ENCODE measurements at places on chromosomes 16 and 17.
A peak's percentile ranks its signal among the peaks of the same experiment; 100 is the strongest.

GRCh38 chr17:81511804-81512561 lies 616 bp downstream of the ACTG1 start:
- DNase-seq: no peak

DNA sequence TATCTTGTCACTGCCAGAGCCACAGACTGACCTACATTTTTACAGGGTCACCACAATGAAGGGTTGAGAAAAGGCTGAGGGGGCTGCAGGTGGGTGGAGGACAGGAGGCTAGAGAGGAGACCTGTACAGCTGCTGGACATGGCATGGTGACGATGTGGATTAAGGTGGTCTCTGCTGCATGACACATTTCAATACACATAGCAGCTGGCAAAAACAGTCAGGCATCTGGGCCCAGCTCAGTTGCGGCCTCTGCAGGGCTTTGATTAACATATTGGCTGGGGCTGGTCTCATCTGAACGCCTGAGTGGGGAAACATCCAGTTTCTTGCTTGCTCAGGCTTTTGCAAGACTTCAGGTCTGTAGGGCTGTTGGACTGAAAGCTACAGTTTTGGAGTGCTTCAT lies 265.4 kb upstream of the FOXF1 start:
- DNase-seq: no peak

DNA sequence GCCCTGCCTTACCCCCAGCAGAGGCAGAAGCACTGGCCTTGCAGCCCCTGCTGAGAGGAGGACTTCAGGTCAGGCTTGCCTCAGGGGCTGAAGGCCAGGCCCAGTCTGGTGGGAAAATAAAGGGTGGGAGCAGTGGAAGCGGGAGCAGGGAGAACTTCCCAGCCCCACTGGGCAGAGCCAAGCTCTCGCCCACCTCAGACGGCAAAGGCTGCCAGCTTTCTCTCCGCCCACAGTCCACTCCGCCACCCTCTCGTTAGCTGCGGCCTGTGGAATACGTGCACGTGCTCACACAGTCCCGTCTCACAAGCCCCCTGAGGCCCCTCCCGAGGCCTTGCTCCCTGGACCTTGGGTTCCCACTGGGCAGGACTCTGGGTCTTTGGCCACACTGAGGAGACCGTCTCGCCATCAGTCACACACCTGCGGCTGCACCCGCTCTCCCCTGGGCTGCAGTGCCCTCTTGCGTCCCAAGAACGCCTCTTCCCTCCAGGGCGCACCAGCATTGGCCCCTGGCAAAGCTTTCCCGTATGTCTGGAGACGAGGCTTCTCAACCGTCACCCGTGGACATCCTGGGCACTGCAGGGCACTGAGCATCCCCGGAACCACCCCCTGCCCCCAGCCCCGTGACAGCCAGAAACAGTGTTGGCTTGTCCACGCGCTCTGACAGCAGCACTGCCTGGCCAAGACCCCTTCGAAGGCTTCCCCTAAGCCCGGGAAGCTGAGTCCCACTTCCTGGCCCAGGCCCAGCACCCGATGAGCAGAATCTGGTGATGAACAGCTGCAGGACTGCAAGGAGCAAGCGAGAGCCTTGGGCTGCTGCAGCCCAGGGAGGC lies 8.3 kb downstream of the MRPL28 start:
- peak; percentile 39 for DNase-seq

GRCh38 chr16:24683847-24684493 lies 45.5 kb upstream of the TNRC6A start:
- DNase-seq: no peak

GRCh38 chr16:85484347-85485300 lies 128.5 kb upstream of the GSE1 start:
- no peak for DNase-seq

- DNase-seq: no peak
Measured at GRCh38 chr16:50599494-50599893, 51.3 kb downstream of the NKD1 start.

DNA sequence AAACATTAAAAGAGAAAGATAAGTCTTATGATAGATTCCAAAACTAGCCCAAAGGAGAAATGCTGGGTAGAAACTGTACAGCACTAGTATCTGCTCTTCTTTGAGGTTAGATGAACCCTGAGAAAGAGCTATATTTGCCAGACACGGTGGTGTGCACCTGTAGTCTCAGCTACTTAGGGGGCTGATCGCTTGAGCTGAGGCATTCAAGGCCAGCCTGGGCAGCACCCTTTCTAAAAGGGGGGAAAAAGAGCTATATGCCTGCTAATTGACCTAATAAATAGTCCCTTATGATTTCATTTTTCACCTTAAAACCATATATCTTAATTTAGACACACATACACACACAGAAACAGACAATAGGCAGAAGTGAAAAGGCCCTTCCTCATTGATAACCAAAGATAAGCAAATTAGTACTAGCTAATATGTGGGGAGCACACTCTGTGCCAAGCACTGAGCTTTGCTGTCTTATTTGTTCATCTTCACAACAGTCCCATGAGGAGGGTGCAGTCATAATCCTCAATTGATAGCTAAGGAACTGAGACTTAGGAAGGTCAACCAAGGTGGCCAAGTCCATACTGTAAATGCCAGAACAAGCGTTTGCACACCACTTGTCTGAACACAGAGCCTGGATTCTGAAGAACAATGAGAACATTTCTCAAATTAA lies 56.6 kb upstream of the NLK start:
- DNase-seq: no peak

DNA sequence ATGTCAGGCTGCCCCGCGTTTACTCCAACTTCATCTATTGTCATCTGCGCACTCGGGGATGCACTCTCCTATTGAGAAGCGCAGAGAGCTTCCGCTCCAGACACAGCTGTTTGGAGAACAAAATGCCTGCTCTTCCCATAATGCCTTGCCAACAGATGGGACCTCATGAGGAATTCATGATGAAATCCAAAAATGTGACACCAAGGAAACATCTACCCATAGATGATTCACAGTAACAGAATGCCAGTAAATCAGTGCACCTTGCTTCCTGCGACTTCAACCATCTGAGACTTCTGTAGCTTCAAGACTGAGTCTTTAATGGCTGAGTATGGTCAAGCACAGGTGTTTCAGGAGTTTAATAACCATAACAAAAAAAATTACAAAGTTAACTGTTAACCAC lies 1144.9 kb upstream of the GOT2 start:
- peak; percentile 41 for DNase-seq

DNA sequence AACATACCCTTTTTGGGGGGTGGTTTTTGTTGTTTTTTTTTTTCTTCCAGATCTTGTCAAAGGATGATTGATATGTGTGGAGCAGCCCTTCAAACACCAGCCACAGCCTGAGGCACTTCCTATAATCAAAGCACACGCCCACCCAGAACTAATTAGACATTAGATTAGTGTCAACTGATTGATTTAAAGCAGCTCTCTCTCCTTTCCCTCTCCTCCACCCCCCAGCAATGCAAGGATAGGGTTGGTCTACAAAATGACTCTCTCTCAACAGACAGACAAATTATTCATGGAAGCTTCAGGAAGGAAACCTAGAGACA lies 250.3 kb upstream of the SOX9 start:
- DNase-seq: no peak

GRCh38 chr17:4967539-4968485 lies at the start of gene SPAG7:
TSS of gene SPAG7 (minus strand) at chr17:4967817. CDS start at chr17:4967804, 13 bp downstream.
- peak; percentile 94 for DNase-seq

- no peak for DNase-seq
Measured at GRCh38 chr16:50718061-50718760, 23.7 kb upstream of the CYLD start.

DNA sequence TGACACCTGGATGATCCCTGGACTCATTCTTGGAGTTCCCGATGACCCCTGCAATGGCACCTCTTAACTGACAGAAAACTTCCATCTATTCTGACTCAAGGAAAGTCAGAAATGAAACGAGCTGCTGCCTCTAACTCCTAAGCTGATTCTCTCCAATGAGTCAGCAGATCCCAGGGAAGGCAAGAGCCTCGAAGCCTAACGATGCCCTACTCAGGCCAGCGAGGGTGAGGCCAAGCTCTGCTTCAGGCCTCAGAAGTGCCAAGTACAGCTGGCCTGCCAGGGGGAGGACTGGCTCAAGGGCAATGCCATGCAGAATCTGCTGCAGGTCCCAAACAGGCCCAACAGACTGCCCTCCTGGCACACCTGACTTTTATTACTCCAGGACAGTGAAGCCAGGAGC lies 36.3 kb downstream of the PLXDC1 start:
- peak; percentile 20 for DNase-seq

- DNase-seq: no peak
Measured at GRCh38 chr16:81397058-81397878, 47.3 kb upstream of the CMIP start.

GRCh38 chr16:76941113-76941512 lies 249.9 kb upstream of the MON1B start:
- DNase-seq: no peak

GRCh38 chr17:51590071-51590656 lies 329.8 kb downstream of the UTP18 start:
- no peak for DNase-seq

- no peak for DNase-seq
Measured at GRCh38 chr16:58177353-58177710, 20.6 kb downstream of the CSNK2A2 start.

DNA sequence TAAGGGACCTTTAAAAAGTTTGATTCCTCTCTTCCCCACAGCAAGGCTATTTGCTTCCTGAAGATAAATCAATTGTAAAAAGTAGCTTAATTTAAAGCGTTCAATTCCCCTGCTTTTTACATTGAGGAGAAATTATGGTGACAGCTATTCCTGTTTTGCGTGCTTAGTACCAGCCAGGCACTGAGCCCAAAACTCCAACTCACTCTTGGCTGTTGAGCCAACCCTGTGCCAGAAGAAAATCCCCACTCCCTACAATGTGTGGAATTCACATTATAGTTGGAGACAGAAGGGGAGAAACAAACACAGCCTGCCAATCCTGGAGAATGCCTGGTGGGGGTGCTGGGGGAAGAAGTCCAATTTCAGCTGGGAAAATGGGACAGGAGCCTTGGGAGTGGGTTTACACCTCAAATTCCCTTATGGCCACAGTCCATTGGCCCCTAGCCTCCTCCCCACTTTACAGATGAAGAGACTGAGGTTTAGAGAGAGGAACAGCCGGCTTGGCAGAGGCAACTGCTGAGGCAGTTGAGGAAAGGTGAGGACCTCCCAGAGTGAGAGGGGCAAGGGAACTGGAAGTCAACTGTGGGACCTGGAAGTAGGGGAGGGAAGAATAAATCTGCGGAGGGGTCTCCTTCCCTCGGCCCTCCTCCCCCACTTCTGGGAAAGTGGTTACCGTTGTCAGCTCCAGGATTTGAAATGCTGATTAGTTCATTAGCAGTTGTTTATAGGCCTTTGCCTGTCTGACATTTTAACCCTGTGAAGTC lies 26.1 kb downstream of the CDH1 start:
- peak; percentile 55 for DNase-seq

- no peak for DNase-seq
Measured at GRCh38 chr16:21568502-21569189, 30.7 kb upstream of the METTL9 start.

- no peak for DNase-seq
Measured at GRCh38 chr16:363766-364490, 6.4 kb downstream of the MRPL28 start.

DNA sequence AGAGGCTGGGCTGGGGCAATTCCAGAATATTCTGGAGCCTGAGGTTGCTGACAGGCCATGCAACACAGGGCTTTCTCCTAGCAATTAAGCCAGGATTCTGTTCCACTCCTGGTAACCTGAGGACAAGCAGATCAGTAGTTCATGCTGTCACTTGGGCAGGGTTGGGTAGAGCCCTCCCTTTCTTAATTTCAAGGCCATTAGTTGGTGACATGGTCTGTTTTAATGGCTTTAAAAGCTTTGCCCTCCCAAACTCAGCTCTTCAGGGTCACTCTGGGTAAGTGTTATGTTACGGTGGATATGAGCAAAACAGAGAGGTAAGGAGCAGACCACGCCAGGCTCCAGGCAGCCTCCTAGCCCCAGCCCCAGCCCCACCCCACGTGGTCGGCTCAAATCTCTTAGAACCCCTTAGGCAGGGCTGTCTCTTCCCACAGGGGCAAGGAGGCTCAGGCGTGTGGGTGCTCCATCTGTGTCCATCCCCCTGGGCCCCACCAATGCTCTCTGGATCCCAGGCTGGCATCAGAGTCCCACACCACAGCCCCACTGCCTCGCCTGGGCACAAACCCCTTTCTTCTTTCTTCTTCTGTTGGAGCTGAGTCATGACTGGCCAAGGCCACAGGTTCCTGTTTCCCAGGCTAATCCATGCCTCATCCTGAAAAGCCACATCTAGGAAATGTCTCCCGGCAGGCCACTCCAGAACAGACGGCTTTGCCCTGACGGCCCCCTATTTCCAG lies 27.5 kb downstream of the CEP295NL start:
- peak; percentile 52 for DNase-seq

GRCh38 chr17:3798273-3799180 lies 2.5 kb downstream of the ITGAE start:
- DNase-seq: no peak

DNA sequence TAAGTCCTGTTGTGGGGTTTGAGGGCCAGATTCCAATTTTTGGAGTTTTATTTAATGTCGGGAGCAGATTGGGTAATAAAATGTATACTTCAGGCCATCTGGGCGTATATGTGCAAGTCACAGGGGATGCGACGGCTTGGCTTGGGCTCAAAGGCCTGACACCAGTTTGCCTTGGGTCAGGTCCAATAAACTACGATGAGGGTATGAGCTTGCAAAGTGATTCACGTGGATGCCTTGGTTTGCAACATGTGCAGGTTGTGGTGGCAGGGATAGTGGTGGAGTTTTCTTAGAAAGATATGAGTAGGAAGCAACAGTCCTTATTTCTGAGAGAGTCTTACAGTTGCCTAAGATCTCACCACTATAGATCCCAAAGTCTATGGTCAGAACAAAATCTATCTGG lies 157.0 kb upstream of the CDH11 start:
- no peak for DNase-seq

DNA sequence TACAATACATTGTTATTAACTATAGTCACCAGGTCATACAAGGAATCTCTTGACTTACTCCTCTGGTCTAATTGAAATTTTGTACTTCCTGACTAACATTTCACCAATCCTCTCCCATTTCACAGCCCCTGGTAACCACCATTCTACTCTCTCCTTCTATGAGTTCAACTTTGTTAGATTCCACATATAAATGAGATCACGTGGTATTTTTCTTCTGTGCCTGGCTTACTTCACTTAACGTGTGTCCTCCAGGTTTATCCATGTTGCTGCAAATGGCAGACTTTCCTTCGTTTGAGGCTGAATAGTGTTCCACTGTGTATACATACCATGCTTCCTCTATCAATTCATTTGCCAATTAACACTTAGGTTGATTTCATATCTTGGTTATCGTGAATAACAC lies 128.5 kb downstream of the CHD9NB start:
- no peak for DNase-seq

- DNase-seq: no peak
Measured at GRCh38 chr17:6286233-6286632, 148.7 kb downstream of the AIPL1 start.

GRCh38 chr17:51427323-51427811 lies 167.0 kb downstream of the UTP18 start:
- no peak for DNase-seq

Data from astrocyte (in vitro differentiated cells and primary cell).